Thyroid gland (tissue), 4 donors: ENCODE measurements at places on chromosomes 3 and 15.

DNA sequence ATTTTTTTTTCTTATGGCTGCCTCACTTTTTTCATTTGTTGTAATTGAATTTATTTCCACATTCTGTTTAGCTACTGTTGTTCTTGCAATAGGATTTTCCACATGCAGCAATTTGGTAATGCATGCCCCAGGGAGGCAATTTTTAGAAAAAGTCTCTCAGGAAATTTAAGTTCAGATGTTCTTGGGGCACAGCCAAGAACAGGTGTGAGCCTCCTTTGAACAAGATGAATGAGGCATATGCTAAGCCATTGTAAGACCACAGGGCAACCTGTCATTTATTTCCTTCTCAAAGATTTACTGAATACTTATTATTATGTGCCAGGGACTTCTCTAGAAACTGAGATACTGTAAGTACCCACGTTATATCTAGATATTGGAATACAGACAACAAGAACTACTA is 549.5 kb downstream of the DIPK2A start:
- DNase-seq: no peak

- no peak for DNase-seq
These were observed 29.6 kb downstream of the FSIP1 start for GRCh38 chr15:39752991-39753390.

DNA sequence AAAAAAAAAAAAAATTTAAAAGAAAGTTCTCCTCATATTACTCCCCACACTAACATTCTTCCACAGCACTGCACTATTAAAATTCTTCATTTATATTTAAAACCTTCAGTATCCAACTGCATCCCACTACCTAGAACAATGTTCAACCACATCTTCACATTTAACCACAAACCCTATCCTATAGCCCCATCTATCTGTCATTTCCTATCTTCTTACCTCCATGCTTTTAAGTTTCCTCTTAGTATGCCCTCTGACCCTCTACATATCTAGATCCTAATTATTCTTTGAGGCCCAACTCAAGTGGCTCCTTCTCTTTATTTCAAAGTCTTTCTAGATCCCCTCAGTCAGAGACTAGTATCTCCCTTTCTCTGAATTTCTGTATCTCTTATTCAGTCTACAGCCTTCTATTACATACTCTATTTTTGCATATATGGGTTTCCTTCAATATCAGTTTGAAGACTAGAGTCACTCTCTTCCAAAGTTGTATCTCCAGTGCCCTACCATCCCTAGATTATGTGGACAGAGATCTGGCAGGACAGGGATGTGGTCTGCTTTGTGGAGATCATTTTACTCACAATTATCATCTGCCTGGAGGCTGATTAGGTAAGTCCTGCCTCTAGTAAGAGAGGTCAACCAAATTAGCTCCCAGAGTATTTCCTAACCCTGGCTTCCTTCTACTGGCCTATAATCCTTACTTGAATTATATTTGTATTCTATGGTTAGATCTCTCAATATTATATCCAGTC is 1.4 kb downstream of the CIAO2A start:
- no peak for DNase-seq

DNA sequence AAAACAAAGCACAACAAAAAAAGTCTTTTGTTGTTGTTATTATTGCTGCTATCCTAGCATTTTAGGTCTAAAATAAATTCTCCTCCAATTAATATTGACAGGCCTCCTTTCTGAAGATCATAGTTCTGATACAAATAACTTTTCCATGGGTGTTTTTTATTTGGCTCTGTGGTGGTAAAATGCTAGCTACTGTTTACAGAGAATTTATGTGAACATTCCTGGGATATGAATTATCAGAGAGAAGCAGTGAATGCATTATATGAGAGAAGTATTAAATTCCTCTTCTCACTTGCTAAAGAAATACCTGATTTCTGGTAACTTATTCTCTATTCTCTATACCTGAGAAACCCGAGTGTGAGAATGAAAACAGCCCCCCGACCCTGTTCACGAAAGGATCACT is 57.5 kb upstream of the TMCO5A start:
- DNase-seq: no peak

DNA sequence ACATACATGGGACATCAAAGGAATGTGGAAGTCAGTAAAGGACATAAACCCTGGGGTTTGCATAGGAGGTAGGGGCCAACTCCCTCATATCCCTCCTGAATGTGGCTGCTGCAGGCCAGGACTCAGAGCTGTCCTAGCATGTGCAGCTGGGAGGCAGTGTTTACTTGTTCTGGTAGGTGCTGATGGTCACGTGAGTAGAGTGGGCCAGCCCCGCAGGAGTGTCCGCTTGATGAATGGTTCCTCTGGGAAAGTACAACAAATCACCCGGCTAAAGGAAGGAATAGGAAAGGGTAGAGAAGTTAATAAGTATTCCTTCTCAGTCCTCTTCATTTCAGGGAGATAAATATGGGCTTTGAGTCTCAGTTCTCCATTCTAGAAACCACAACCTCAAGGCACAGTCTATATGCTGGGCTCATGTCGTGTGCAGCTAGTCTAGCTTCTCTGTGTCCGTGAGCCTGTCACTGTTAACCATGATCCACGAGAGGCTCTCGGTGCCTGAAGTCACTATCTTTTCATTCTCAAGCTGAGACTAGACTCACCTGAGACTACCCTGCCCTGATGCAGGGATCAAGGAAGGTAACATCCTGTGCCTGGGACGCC is 17.9 kb downstream of the RIOX2 start:
- no peak for DNase-seq

DNA sequence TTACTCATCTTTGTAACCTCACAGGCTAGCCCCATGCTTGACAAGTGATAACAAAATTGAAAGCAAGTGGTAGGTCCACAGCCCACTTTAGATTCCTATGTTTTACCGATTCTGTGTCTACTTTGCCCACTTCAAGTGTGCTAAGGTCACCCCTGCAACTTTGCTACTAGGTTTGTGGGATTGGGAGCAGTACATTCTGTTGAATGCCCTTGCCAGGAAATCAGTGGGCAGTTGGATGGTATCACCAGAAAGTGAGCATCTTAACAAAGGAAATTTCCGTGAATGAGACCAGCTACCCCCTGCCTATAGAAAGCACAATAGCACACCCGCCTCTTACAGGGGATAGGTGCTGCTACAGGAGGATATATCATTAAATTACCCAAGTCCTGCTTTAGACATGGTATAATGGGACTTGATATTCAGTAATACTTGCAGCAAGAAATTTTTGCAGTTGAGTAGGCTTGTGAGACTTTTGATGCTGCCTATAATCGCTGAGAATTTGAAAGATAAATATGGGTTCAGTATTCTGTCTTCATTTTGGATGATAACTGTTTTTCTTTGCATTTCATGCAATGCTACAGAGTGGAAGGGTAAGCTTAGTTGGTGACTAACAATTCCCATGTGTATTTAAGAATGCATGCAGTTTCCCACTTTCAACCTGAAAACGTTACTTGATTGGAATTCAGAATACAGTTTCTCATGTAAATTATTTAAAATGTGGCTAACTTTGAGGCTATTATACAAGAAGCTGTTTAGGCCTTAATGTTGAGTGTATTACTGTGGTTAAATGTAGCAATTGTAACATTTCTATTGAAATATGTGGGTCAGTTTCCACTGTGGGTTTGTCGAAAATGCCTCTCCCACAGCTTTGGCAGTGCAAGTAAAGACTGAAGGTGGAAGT is 9.5 kb downstream of the EBLN2 start:
- no peak for DNase-seq

- no peak for DNase-seq
These were observed 21.6 kb upstream of the VILL start for GRCh38 chr3:37968813-37969595.

DNA sequence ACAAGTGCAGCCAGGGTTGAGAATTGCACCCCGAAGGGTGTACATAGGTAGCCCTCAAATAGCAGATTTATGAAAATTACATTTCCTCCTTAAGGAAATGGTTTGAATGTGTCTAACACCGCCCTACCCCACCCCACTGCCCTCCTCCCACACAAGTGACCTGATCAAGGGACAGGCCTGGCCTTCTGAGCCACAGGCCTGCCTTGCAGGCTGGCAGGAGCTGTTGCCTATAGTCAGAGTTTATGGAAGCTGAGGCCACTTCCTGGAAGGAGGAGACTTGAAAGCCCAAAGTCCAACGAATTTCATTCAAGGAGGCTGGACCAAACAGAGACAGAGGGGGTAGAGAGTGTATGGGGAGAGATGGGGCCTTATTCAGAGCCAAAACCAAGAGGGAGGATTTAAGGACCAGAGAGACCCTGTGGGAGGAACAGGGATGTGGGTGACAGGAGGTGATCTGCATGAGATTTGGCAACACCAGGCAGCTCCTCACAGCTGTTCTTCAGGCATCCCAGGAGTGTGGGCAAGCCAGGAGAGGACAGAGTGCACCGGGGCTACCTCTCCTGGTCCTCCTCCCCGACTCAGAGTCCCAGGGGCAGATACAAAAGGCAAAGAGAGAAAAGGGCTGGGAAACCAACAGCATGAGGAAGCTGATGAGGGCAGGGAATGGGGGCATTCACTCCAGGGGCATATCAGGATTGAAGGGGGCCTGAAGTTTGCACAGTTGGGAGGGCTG is 100.4 kb upstream of the HES1 start:
- no peak for DNase-seq

- no peak for DNase-seq
These were observed 748.9 kb downstream of the MECOM start for GRCh38 chr3:168914662-168915061.

- DNase-seq: no peak
These were observed 984 bp downstream of the PLSCR4 start for GRCh38 chr3:146249921-146250320.

DNA sequence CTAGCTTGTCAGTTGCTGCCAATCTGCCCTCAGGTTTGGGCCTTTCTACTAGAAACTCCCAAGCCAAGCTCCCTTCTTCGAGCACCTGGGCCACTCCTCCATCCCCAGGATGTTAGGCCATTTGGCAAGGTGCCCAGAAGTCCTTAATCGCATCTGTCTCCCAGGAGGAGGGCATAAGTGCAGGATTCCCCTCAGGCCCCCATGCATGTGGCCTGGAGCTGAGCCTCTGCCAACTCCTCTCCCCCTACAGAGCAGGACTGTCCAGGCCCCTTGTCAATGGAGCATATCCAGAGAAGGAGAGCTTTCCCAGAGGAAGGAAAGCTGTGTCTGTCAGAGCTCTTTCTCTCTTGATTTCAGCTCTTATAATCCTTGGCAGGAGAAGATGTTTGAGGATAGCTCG is 182.6 kb upstream of the ROPN1 start:
- DNase-seq: peak; percentile 87

DNA sequence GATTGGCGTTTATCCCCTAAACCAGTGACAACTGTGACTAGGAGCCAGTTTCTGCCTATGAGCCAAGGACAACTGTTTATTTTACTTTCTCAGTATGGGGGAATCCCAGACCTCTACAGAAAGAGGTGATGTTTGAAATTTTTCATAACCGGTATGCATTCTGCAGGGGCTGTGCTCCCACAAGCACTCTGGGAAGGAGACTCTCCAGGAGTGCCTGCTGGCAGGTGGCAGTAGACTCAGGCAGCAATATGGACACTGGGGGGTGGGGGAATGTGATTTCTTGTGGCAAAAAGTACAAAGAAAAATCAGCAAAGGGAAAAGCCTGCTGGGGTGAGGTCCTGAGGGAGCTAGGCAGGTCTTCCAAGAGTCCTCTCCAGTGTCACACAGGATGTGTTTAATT is 5.9 kb downstream of the TGM4 start:
- peak; percentile 12 for DNase-seq
